ENCODE measurements at places on chromosomes 13 and 19.

DNA sequence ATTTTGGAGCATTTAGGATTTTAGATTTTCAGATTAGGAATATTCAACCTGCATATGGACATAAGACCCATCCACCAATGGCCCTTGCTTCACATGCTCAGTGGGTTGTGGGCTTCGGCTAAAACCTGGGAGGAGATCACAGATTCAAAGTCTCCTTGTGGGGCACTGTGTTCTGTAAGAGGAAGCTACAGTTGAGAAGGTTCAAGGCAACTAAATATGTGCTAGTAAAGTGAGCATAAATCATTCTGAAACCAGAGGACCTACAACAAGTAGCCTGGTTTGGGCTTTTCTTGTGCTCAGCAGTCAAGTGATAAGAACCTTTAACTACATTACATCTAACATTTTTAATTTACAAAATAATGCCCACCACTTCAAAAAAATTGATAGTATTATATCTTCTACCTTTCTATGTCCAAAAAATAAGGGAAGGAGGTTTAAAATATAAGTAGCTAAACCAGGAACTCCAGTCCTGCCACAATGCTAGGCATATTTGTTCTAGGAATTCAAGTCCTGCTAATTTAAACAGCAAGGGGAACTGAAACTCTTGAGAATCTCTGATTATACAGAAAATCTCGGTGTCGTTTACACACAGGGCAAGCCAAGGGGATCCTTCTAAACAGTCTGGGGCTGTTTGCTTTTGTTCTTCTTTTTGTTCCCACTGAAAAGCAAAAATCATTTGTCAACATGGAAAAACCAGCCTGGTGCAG lies 36.6 kb downstream of the FOXO1 start:
- no peak for DNase-seq

GRCh38 chr19:16359074-16359473 lies 34.4 kb downstream of the KLF2 start:
- DNase-seq, result no peak

GRCh38 chr19:36719687-36720556 lies 32.5 kb downstream of the ZNF567 start:
- DNase-seq, result no peak

DNA sequence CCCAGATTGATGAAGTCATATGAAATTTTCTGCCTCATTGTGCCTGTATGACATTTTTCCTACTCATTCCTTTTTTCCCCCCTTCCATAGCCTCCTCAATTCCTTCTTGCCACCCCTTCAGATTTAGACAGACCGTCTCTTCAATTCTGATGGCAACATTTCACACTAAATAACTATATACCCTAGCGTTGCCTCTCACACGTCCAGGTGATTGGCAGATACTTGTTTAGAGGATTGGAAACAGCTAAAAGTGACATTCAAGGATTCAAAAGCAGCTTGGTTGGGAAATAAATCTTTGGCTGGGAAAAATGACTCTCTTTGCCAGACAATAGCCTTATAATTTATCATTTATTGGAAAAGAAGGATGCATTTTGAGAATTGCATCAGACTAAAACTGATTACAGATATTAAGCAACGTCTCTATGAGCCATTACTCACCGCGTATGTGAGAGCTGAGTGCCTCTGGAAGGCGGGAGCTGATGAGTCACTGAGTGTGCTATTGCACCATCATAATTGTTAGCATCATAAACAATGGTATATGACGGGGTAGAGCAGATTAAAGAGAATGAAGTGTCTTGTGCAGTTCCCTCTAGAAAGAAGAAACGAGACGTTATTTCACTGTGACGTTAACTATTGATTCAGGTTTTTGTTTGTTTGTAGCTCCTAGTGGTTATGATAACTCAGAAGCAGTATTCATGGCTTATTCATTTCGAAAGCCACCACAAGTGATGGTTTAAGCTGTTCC lies 61.1 kb upstream of the FAM216B start:
- peak; percentile 94 for DNase-seq

DNA sequence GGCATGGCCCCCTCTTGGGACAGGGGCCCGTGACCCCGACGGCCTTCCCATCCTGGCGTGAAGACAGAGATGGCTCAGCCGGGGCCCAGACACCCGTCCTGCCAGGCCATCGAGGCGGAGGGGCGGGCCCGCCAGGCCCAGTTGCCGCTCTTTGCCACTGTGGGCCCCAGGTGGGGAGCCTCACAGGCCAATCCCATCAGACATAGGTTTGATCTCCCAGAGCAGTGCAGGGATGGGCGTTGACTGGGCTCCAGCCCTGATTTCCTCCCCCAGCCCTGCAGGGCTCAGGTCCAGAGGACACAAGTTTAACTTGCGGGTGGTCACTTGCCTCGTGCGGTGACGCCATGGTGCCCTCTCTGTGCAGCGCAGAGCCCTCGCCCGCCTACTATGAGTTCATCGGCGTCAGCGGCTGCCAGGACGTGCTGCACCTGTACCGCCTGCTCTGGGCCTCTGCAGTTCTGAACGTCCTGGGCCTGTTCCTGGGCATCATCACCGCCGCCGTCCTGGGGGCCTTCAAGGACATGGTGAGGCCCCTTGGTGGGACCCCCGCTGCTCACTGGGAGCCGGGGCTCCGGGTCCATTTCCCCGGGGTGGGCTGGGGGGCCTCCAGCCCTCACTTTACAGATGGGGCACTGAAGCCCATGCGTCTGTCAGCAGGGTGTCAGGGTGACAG lies 42.4 kb downstream of the TMEM255B start:
- no peak for DNase-seq

- no peak for DNase-seq
These were observed 854 bp downstream of the RNASEH2B start for GRCh38 chr13:50910485-50910805.

- no peak for DNase-seq
These were observed 135.3 kb upstream of the MCF2L start for GRCh38 chr13:112833551-112834257.

- DNase-seq, result no peak
These were observed 191.0 kb upstream of the SOX1 start for GRCh38 chr13:111875915-111876314.

GRCh38 chr19:2270157-2270422 lies 11.9 kb downstream of the PEAK3 start:
- DNase-seq, result no peak

DNA sequence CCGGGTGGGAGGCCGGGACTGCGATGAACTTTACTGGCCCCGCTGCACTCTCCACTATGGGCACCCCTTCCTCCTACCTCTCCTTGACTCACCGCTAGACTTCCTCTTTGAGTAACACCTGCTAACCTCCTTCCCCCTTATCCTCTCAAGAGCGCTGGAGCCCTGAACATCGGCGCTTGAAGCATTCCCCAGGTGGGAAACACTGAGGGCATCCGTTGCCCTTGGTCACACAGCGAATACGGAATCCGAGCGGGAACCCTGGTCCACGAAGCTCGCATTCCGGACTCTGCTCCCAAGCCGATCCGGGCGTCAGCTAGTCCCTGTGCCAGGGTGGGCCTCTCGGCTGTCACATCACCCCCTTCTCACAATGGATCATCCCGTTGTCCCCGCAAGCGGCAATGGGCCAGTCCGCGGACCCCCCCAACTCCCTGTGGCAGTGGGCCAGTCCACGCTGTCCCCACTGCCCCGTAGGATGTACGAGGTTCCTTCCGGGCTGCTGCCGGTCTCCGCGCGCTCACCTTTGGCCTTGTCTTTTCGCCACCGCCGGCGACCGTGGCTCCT lies 4.2 kb downstream of the LIPE start:
- no peak for DNase-seq

DNA sequence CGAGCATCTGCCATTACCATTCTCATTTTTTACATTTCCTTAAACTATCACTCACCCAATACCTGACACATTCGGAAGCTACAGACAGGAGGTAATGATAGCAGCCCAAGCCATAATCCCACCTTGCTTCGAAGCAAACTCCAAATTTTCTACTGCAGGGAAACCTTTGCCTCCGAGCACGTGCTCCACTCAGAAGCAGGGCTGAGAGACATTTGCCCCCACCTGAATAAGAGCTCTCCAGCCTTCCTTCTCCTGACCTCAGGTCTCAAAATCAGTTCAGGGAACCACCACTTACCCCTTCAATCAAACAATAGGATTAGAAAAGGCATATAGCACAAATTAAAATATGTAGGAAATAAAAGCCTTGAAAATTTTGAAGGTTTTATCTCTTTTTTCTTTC lies 2.3 kb upstream of the DACH1 start:
- no peak for DNase-seq

- DNase-seq, result no peak
These were observed 5.1 kb downstream of the CD37 start for GRCh38 chr19:49340069-49340864.

DNA sequence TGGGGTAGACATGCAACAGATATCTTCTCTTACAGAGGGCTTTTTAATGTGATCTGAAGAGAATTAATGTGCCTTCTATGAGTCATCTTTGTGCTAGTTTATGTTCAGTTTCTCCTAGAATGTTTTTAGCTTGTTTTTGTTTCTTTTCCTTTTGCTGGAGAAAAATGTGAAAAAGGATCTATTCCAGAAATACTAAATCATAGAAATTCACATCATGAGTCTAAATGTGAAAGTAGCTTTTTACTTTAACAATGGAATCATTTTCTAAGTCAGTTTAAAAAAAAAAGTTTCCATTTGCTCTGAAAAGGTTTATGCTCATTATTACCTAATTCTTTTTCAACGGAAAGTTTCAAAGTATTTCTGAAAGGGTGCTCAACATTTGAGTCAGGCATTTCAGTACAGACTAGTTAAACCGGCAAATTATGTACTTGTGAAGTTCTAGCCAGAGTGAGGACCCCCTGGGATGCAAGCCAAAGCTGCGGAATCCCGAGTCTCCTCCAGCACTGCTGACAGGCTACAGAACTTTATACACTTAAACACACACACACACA lies 72.9 kb downstream of the SPATA13 start:
- peak; percentile 20 for DNase-seq

DNA sequence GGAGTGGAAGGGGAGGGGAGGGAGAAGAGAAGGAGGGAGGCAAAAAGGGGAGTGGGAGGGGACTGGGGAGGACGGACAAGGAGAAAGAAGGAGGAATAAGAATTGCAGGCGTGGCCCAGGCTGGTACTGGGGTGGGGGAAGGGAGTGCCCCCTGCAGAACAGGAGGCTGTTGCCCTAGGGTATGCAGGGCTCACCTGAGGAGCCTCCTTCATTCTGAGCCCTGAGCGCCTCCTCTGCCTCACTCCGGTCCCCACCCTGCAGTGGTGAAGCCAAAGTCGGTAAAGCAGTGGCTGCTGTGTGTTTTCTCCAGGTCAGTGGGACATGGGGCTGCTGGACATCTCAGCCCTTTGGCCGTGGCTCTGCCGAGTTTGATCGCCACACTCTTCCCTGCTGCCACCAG lies 9.1 kb upstream of the CDC16 start:
- DNase-seq, result no peak

DNA sequence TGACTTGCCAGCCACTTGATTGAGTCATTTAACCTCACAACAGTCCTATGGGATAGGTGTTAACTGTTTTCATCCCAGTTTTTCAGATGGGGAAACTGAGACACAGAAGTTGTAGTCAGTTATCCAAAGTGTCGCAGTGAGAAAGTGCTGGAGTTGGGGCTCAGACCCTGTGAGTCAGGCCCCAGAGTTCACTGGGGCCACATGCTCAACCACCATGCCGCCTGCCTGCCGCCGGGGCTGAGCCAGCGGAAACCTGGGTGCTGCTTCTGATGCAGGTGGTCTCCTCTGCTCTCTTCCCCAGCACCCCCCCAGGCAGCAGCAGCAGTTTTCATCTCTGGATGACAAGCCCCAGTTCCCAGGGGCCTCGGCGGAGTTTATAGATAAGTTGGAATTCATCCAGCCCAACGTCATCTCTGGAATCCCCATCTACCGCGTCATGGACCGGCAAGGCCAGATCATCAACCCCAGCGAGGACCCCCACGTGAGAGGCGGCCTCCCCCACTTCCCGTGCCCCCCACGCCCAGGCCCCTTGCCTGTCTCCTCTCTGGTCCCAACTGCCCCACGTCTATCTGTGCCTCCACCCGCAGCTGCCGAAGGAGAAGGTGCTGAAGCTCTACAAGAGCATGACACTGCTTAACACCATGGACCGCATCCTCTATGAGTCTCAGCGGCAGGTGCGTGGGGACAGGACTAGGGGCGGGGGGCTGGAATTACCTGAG lies 12.9 kb downstream of the BCKDHA start:
- DNase-seq, result no peak

DNA sequence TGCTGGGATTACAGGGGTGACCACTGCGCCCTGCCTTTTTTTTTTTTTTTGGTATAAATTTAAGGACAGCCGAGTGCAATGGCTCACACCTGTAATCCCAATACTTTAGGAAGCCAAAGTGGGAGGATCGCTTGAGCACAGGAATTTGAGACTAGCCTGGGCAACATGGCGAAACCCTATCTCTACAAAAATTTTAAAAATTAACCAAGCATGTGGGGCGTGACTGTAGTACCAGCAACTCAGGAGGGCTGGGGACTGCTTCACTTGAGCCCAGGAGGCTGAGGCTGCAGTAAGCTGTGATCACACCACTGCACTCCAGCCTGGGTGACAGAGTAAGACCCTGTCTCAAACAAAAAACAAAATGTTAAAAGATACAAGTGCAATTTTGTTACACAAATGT lies 21.5 kb downstream of the ZNF574 start:
- no peak for DNase-seq

DNA sequence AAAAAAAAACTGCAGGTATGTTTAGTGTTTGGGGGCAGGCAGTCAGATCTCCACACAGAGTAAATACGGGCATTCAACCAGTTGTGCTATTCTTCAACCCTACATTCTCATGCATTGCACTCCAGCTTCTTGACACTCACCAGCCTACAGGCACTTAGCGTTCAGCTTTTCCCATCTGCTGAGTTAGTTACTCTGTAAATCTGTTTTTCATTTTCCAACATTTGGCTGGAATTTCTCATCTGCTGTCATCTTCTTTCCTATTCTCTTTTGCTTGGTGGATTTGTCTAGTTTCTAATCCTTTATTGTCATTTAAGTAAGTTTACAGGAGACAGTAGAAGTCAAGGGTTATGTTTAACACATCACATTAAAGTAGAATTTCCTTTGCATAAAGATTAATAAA lies 1318.9 kb downstream of the OLFM4 start:
- DNase-seq, result no peak

GRCh38 chr13:30776661-30777060 lies 41.3 kb downstream of the ALOX5AP start:
- no peak for DNase-seq

DNA sequence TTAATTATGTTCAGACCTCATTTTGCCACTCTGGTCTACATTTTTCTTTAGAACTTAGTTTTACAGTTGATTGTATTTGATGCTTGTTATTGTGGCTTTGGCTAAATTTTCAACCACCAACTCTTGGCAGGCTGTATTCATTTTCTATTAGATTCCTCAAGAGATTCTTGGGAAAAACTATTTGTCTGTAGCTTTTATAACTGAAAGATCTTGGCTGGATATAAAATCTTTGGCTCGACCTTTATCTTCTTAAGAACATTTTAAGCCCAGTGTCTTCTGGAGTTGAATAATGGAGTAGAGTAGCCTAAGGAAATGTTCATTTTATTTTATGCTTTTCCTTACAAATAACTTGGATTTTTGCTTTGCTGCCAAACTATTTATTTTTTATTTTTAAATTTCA lies 848.5 kb downstream of the PCDH17 start:
- no peak for DNase-seq

DNA sequence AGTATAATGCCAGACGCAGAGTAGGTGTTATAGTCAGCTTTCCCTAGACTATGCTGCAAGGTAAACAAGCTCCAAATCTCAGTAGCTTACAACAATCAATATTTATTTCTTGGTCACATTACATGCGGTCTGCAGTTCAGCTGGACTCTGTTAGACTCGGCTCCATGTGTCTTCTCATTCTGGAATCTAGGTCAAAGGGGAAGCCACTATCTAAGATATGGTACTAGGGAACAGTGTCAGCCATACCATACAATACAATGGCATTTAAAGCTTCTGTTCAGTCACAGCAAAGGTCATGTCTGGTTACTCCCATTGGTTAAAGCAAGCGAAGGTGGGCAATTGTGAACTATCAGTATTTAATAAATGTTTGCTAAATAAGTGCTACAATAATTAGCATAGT lies 65.3 kb upstream of the SERTM1 start:
- no peak for DNase-seq
